GM23248 (cell line): ENCODE measurements at places on chromosomes 6 and 20.

- no peak for DNase-seq
Observed at GRCh38 chr6:35065441-35065800, 75.7 kb downstream of the TCP11 start.

DNA sequence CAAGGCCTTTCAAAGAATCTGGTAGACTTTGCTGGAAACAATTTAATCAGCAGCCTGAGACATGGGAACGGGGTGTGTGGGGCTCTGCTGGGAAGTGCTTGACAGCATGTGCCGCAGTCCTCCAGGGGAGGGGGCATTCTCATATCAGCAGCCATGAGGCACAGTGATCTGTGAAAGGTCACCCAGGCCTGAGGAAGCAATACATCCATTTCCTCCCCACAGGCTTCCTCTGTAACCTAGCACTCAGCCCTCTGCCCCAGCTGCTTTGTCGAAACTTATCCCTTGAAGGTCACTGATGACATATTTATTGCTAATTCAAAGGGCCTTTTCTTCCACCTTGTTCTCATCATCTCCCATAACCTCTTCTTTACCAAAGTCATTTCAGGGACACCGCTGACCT lies 103.3 kb downstream of the TNFAIP3 start:
- DNase-seq, result no peak

DNA sequence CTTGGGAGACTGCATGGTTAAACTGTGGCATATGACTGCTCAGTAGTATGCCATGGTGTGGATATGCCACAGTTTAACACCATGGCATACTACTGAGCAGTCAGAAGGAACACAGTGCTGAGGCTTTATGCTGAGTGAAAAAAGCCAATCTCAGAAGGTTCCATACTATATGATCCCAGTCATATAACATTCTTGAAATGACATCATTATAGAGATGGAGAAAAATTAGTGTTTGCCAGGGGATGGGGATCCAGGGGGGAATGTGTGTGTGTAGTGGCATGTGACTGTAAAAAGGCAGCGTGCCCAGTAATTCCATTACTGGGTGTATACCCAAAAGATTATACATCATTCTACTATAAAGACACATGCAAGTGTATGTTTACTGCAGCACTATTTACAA lies 85.8 kb downstream of the FOXF2 start:
- no peak for DNase-seq

DNA sequence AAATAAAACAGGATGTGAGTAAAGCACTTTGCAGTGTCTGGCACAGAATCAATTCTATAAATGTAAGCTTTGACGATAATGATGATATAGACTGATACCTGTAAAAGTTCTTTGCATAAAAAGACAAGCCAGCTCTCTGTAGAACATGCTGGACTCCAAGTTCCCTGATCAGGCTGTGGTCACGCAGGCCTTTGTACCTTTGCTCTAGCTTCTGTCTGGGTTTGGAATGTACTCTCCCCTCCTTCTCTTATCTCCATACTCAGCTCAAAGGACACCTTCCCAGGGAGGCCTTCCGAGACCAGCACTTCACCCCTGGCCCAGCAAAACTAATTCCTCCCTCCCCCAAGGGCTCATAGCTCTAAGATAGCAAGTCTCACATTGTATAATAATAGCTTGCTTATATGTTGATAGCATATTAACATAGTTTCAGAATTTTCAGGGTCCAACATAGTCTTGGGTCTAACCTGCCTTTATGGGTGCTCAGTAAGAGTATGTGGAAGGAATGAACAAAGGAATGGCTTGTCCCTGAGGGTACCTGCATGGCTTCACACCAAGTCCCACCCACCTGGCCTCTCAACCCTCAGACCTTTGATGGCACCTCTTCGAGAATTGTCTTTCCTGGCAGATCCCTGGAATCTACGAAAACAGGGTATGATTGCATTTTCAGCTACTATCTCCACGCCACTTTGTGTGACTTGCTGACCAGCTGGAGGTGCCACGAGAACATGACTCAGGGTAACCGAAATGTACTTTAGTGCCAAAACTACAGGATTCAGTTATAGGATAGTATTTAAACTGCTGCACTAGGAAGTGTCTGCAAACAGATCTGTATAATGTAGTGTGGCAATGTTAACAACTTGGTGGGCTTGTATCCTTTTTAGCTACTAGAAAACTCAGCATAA lies 41.7 kb upstream of the PIM1 start:
- peak; percentile 83 for DNase-seq

- no peak for DNase-seq
Observed at GRCh38 chr6:130525408-130525807, 159.6 kb downstream of the TMEM200A start.

GRCh38 chr6:110353457-110354001 lies 4.6 kb downstream of the METTL24 start:
- no peak for DNase-seq

DNA sequence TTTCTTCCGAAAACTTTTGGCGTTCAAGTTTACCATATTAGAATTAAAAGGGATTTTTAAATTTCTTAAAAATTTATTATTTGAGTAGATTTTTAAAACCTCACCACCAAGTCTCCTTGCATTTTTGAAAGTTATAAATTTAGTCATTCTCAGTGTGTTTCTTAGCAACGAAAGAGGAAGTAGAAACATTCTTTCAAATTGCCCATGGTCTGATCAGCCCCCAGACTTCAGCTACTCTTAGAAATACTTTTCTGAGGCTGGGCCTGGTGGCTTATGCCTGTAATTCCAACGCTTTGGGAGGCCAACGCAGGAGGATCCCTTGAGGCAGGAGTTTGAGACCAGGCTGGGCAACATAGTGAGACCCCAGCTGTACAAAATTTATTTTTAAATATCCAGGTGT lies 15.1 kb upstream of the RTF2 start:
- DNase-seq, result no peak
